ENCODE measurements at places on chromosomes 1 and 21.

GRCh38 chr1:182484531-182485257, 34.7 kb downstream of the RGSL1 start:
- no peak for DNase-seq

DNA sequence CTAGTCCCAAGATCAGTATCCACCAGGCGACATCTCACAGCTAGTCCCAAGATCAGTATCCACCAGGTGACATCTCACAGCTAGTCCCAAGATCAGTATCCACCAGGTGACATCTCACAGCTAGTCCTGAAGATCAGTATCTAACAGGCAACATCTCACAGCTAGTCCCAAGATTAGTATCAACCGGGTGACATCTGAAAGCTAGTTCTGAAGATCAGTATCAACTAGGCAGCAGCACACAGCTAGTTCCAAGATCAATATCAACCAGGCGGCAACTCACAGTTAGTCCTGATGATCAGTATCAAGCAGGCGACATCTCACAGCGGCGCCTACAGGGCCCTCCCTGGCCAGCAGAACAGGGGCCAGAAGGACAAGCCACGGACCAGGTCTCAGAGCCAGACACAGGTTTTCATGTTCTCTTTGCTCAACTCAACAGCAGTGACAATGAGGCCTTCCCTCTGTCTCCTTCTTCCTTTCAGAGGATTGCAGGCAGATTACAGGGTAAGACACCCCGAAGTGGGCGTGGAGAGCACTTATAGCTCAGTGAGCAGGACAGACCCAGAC, 32.5 kb downstream of the NPHP4 start:
- DNase-seq: no peak

GRCh38 chr1:160813215-160813614, 17.2 kb downstream of the LY9 start:
- DNase-seq: no peak

GRCh38 chr21:46641656-46642055, 6.2 kb downstream of the PRMT2 start:
- DNase-seq: no peak

Measured in SK-N-MC (cell line).